ENCODE measurements at places on chromosomes 3 and 15. TPM values are rescaled to one million over a fixed set of nuclear protein-coding genes. Genes with fewer than 3 reads are reported as not detected.

The IL16 gene
- 106 TPM for total RNA-seq

DNA sequence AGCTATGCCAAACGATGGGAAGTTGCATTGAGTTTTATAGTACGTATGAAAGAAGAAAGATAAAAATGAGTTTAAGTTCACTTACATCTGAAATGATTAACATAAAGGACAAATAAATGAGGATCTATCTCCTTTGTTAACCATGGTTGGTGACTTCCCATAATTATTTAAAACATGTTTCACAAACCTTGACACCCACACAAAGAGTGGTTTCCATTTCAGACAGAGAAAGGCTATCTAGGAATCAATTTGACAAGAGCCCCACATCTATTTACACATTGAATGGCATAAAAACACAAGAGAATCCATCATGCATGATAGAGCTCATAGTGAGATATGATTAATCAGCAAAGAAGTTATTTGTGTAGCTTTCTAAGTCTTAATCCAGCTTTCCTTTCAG lies 14.2 kb upstream of the MTMR10 start:
- DNase-seq, result no peak

- DNase-seq, result no peak
Measured at GRCh38 chr3:117184574-117184973, 475.0 kb downstream of the TUSC7 start.

- no peak for DNase-seq
Measured at GRCh38 chr3:184806567-184807271, 5.2 kb upstream of the VPS8 start.

Measured in activated naive CD8-positive, alpha-beta T cell treated with anti-CD3 and anti-CD28 coated beads for 36 hours (primary cell).